ENCODE measurements at places on chromosomes 16 and 17. TPM values are rescaled to one million over a fixed set of nuclear protein-coding genes. Genes with fewer than 3 reads are reported as not detected.

Gene LGALS9B
- polyA plus RNA-seq, result not detected

Gene TERB1
- polyA plus RNA-seq, result not detected

Gene CD300E
- polyA plus RNA-seq, result not detected

Gene BEAN1
- not detected for polyA plus RNA-seq

Gene TAF1C
- polyA plus RNA-seq, result 2.8 TPM

Gene TBC1D3I
- not detected for polyA plus RNA-seq

Gene IGF2BP1
- not detected for polyA plus RNA-seq

All from Purkinje cell (primary cell).